ENCODE measurements at places on chromosomes 5 and 9.

- DNase-seq = no peak
Observed at GRCh38 chr9:33120620-33121019, 44.1 kb upstream of the SMU1 start.

DNA sequence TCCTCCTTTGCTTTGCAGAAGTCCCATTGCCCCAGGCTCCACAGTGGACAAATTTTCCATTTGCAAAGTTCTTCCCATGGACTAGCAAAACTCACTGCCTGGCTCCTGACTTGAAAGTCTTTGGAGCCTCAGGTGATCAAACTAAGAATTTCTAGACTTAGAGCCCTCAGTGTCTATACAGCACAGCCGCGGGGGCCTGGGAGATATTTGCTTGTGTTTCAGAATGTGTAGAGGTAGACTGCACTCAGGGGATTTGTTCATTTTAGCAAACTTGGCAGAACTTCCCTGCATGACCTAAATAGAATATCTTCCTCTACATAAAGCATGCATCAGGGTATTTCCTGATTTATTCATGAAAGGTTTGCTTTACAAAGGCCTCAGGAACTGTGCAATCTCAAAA, 384.2 kb upstream of the ZNF462 start:
- DNase-seq = no peak

DNA sequence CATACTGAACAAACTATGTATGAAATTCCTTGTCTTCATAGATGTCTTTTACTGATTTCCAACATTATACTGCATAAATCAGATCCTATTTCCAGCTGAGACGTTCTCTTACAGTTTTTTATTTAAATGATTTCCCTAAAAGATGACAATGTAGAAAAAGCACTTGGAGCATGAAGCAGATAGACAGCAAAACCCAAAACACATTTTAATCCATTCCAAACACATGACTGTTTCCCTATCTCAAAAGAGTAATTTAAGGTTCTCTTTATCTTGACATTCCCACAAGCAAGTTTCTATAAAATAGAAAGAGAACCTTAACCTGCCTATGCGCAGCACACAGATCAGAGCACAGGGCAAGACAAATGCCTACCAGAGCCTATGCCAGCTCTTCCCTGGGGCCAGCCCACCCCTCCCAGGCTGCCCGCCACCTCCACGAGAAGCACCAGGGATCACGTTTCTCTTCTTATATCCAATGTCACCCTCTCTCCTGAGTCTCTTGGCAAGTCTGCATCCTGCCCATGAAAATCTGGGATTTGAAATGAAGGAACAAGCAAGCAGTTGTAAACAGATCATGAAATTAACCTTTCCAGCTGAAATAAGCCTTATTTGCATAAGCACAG, 52.4 kb downstream of the RETREG1 start:
- no peak for DNase-seq

GRCh38 chr9:108270561-108270960, 585.2 kb downstream of the ACTL7B start:
- no peak for DNase-seq

DNA sequence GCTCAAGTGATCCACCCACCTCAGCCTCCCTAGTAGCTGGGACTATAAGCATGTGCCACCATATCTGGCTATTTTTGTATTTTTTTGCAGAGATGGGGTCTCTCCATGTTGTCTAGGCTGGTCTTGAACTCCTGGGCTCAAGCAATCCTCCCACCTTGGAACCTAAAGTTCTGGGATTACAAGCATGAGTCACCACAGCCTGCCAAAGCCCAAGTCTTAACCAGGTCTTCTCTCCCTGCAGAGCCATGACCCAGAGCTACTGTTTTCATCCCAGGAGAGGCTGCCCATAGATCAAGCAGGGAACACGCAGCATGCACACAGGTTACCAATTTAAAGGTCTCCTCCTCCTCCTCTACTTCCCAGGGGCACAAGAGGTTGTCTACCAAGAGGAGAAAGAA, 29.7 kb downstream of the PCDHGC5 start:
- no peak for DNase-seq

- DNase-seq = no peak
Observed at GRCh38 chr9:37066139-37066725, 32.2 kb upstream of the PAX5 start.

DNA sequence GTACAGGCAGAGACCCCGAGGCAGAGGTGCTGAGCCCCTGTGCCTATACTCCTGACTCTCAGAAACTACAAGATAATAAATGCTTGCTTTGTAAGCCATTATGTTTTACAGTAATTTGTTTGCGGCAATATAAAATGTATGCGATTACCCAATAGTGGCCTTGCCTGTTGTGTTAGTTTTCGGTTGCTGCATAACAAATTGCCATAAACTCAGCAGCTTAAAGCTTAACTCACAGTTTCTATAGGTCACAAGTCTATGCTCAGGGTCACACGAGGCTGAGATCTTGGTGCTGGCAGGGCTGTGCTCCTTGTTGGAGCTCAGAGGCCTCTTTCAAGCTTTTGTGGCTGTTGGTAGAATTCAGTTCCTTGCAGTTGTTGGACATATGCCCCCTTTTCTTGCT, 114.8 kb downstream of the COL23A1 start:
- DNase-seq = no peak

GRCh38 chr9:79408617-79409016, 163.1 kb upstream of the TLE4 start:
- no peak for DNase-seq

DNA sequence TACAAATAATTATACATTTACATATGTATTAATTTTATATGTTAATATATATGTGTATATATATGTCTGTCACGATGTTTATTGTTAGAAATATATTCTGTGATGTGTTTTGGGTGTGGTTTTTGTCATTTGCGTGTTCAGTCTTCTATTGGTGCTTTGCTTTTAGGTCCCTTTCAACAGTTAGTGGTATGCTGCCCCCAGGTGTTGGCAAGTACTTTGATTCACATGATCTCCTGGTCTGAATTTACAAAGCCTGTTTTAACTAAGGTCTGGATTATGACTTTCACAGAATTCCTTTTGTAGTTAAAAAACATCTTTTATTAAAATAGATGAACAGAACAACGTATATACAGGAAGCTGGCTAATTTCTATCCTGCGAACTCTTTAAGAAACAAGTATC, 271.5 kb downstream of the CCDC171 start:
- DNase-seq = no peak

GRCh38 chr5:139689631-139690063, 41.5 kb downstream of the CXXC5 start:
- no peak for DNase-seq

DNA sequence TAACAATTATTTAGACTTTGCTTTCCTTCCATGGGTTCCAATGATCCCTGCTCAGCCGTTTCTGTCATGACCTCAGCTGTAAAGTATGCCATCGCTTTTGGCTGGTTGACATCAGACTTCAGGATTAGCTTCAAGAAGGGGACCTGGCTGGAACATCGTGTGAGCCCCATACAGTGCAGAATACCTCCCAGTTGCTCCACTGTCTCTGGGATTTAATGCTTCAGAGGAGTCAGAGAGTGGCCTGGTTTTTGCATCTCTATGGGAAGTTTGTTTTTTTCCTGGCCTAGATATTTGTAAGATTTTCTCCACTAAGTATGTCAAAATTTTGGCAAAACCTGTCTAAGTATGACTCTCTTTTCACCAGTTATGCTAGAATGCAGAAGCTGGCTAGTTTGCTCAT, 216.9 kb downstream of the GABBR2 start:
- no peak for DNase-seq

- no peak for DNase-seq
Observed at GRCh38 chr5:62299600-62299999, 6.4 kb upstream of the KIF2A start.

DNA sequence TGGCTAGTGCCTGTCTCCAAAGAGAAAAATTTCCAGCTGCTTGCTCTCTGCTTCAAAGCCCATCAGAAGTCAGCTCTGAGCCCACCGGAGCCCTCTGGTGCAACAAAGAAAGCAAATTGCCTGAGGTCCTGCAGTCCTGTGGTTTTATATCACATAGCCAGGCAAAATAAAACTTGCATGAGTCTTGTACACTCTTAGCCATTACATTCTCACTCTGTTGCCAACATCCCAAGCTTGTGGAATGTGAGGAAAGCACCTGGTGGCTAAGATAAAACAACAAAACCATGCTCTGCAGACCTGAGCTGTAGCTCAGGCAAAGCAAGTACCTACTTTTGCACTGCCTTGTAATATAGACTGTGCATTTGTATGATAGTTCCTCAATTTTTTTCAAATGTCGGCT, 133.7 kb downstream of the GPBP1 start:
- no peak for DNase-seq

DNA sequence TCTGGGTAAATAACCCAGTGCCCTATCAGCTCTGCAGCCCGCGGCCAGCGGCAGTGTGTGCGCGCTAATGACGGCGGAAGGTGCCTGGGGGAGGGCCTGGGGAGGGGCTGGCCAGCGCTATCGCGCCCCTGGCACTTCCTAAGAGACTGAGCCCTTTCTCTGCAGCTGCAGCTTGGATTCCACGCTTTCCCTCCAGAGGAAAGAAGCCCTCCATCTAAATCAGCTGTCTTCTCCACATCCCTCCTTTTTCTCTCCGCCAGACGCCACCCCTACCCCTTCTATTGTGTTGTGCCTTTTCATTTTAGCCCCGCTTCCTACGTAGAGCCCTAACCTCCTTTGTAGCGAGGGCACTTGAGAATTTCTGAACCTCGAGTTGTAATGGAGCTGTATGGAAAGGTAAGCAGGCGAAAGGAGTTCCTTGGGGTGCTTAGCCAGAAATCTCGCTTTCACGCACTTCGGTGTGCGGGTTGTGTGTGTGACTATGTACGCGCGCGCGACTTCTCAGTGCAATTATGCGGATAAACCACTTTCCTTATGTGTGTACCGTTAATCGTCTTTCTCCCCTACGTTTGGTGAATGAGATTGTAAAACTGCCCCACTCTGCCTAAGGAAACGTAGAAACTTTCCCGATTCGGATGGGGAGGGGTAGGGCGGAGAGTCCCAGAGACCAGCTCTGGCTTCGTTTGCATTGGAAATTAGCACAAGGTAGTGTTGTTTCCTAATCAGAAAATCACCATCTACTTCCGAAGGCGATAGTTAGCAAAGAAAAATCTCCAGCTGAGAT, 664 bp upstream of the RAB3C start:
- DNase-seq = no peak

GRCh38 chr5:83654427-83654994, 66.1 kb downstream of the HAPLN1 start:
- no peak for DNase-seq

DNA sequence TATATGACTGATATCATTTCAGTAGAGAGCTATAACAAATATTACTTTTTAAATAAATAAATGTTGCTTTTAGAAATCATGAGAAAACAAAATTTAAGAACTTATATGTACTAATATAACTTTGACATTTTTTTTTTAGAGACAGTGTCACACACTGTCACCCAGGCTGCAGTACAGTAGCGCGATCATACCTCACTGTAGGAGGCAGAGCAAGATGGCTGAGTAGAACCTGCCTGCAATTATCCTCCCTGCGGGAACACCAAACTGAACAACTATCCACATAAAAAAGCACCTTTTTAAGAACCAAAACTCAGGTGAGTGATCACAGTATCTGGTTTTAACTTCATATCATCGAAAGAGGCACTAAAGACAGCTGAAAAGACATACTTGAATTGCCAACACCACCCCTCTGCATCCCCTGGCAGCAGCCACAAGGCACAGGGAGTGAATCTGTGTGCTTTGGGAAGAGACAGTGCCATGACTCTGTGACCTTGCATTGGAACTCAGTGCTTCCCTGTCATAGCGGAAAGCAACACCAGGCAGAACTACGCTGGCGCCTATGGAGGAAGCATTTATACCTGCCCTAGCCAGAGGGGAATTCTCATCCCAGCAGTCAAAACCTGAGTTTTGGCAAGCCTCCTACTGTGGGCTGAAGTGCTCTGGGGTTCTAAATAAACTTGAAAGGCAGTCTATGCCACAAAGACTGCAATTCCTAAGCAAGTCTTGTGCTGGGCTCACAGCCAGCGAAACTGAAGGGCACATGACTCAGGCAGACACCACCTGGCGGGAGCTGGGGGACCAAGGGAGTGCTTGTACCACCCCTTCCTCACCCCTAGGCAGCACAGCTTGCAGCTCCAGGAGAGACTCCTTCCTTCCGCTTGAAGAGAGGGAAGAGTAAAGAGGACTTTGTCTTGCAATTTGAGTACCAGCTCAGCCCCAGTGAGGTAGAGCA, 142.7 kb downstream of the FBXL17 start:
- no peak for DNase-seq

DNA sequence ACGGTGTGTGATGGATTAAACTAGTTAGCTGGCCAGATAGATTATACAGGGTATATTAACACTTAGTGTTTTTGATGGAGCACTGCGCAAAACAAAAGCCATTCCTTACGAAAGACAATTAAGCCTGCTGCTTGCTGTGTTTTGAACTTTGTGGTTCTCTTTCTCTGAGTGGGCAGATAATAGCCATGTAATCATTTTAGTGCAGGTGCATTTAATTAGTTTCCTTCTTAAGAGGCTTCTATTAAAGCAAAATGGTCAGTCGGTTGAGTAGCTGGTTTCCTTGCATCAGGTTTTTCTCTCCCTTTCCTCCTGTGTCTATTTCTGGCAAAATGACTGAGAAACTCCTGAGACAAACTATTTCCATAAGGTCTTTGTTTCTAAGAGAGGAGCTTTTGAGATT, 512.5 kb downstream of the DMAC1 start:
- DNase-seq = no peak

GRCh38 chr9:127415141-127415540, 9.0 kb upstream of the ZNF79 start:
- no peak for DNase-seq

DNA sequence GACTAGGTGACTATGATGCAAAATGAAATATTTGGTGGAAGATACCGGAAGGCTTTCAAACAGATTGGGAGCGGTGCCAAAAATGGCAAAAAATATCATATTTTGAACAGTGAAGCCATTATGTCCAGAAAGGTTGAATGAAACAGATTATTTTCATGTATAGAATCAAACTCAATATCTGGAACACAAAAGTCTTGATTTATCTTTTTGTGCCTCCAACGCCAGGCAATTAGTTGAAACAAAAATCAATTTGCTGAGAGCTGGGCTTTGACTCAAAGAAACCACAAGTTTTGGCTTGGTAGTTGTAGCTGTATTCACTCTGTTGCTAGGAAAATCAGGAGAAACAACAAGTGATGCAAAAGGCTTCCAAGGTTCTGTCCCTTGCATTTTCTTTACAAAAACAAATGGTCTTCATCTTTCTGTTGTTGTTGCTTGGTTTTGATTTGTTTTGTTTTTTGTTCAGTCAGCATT, 421.7 kb upstream of the TYRP1 start:
- no peak for DNase-seq

DNA sequence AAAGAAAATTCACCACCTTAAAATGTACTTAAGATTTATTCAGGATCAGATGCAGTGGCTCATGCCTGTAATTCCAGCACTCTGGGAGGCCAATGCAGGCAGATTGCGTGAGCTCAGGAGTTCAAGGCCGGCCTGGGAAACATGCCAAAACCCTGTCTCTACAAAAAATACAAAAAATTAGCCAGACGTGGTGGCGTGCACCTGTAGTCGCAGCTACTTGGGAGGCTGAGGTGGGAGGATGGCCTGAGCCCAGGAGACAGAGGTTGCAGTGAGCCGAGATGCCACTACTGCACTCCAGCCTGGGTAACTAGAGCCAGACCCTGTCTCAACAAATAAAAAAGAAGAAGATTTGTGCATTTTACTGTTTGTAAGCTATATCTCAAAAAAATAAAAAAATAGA, 34.7 kb upstream of the GFPT2 start:
- DNase-seq = no peak

Measured in stimulated activated CD8-positive, alpha-beta memory T cell treated with anti-CD3 and anti-CD28 coated beads, Interleukin-4, amount 100 ng/mL, for 4 hours (primary cell).